ENCODE measurements at places on chromosomes 4 and X.

- DNase-seq, result no peak
Measured at GRCh38 chrX:150582338-150582948, 14.0 kb downstream of the MTM1 start.

DNA sequence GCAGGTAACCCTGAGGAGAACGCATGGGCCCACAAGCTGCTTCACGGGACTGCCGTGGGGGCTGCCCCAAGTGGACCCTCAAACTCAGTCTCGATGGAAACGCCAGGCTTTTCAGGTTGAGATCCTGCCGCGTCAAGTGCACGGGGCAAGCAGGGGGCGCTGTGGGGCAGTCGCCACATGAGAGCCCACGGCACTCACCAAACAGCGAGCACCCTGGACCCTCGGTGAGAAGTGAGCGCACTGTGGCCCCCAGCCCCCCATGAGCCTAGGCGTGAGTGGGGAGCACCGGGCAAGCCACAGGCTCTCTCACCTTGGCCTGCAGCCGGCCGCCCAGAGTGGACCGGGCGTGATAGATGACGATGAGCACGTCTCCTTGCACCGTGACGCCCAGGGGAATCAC, 50.9 kb upstream of the CPLX1 start:
- DNase-seq, result peak; percentile 24

DNA sequence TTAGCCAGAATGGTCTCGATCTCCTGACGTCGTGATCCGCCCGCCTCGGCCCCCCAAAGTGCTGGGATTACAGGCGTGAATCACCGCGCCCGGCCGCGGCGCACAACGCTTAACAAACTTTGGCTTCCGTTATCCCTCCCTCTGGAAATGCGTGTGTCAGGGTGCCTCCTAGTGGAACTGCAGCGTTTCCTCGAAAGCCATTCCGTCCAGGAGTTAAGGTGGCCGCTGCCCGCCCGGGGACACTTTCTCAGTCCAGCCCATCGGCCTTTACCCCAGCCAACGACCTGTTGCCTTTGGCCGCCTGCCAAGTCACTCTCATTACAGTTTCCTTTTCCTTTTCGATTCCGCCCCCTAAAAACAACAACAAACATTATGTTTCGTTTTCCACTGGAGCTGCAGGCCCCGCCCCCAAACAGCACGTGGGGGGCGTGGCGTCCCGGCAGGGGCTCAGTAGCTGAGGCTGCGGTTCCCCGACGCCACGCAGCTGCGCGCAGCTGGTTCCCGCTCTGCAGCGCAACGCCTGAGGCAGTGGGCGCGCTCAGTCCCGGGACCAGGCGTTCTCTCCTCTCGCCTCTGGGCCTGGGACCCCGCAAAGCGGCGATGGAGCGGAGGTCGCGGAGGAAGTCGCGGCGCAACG, at the start of gene HERC5:
TSS of gene HERC5 (plus strand) at position 450 of the 637 bp plus-strand sequence. CDS start at position 601, 151 bp downstream.
- peak; percentile 91 for DNase-seq

DNA sequence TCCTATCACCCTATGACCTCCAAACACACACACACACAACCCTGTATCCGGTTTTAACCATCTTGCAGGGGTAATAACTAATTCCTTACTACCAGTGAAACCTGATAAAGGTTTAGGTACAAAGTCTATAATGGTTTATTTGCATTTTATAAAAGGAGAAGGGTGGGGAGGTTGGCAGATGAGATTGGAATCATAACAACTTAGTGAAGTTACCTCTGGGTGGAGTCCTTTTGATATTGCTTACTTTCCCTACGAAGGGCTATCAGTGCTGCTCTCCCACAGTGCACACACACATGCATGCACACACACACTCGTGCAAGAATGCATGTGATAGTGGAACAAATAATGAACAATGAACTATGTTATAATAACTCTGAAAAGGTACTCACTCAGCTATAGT, 56.1 kb downstream of the CCSER1 start:
- no peak for DNase-seq

GRCh38 chr4:38091636-38092035, 131.4 kb downstream of the PTTG2 start:
- DNase-seq, result no peak

GRCh38 chrX:87392369-87392768, 125.2 kb upstream of the KLHL4 start:
- DNase-seq, result no peak
